Activated CD8-positive, alpha-beta memory T cell treated with anti-CD3 and anti-CD28 coated beads for 1 hour (primary cell): ENCODE measurements at places on chromosomes 12 and 14.
A peak's percentile ranks its signal among the peaks of the same experiment; 100 is the strongest.

DNA sequence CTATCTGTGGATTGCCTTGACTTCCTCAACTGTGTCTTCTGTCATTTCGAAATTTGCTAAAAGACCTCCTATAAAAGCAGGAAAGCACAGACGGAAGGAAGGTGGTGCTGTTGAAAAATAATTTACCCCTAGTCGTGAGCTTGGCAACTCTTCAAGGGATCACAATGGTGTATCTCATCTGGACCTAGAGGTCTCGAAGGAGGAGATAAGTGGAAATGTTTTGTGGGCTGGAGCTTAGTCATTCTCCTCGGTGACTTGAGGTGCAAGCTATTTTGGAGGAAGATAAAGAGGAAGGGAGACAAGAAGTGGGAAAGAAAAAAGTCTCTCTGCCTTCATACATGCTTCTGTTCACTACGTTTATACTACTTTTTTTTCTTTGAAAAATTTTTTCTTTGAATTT is 89.9 kb downstream of the FLRT2 start:
- no peak for DNase-seq

DNA sequence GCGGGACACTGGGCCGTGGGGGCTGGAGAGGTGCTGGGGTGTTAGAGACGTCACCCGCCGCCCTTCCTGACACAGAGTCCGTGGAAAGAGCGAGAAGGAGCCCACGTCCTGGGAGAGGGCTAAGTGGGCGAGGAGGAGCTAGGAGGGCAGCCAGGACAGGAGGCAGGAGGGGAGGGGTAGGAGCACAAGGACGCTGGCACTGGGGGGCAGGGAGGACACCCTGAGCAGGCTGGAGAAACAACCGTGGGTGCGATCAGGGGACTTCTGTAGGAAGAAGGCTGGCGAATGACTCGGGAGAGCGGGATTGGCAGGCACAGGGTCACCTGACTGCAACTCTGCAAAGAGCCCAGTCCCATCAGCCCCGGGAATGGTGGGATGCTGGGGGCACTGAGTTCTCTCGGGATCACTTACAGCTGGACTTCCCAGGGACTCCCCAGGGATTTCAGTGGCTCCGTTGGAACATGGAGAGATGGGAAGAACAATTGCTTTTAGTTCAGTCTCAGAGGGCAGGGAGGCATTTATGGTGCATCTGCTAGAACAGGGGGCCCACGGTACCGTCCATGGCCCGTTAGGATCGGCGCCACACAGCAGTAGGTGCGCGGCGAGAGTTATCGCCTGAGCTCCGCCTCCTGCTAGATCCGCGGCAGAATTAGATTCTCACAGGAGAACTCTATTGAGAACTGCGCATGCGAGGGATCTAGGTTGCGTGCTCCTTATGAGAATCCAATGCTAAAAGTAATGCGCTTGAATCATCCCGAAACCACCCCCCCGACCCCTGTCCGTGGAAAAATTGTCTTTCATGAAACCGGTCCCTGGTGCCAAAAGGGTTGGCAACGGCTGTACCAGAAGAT is 24.3 kb downstream of the UBR7 start:
- DNase-seq = no peak

- no peak for DNase-seq
Observed at GRCh38 chr12:11854011-11854499, 204.6 kb downstream of the ETV6 start.

- peak; percentile 90 for DNase-seq
Observed at GRCh38 chr12:13100882-13101769, 2.3 kb downstream of the GSG1 start.

DNA sequence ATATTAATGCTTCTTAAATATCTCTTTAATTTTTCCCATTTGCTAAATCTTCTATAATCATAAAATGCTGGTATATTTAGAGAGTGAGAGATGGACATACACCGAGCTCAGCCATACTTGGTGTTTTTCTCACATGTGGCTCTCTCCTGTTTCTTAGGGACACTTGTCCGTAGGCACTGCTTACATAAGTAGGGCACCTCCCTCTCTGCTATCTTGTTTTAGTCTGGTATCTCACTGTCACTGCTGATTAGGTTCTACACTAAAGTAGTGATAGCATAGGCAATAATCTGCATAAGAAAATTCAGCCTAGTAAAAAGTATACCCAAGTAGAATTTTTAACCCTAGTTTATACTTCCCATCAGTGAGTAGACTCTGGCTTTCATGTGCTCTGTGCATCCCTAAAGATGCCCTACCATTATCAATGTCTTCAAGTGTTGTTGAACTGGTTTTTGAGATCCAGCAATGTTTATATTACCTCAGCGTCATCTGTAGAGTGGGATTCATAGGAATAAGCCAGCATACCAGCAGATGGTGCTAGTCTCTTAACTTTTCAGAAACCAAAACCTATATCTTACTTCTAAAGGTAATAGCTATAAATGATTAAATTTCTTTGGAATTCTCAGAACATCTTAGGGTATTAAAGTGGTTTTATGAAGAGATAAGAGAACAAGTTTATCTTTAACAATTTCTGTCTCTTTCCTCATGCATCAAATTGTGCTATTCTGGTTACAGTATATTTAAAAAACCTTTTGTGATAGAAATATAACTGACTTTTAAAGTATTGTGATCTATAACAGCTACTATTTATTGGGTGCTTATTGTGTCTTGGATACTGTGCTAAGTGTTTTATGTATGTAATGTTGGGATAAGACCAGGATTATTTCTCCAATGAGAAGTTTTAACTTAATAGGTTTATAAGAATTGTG is 32.9 kb downstream of the ARID2 start:
- no peak for DNase-seq

DNA sequence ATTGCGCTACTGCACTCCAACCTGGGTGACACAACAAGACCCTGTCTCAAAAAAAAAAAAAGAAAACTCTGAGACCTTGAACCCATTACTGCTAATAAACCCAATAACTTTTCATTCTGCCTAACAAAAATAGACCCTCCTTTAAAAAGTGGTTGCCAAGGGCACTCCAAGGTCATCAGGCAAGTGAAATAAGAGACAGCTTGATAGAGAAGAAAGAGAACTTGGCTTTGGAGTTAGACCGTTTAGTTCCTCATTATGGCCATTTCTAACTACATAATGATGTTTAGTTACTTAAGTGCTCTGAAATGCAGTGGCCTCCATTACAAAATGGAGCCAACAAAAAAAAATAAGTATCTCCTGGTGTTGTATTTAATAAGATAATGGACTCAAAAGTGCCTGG is 55.9 kb downstream of the PHLDA1 start:
- no peak for DNase-seq

DNA sequence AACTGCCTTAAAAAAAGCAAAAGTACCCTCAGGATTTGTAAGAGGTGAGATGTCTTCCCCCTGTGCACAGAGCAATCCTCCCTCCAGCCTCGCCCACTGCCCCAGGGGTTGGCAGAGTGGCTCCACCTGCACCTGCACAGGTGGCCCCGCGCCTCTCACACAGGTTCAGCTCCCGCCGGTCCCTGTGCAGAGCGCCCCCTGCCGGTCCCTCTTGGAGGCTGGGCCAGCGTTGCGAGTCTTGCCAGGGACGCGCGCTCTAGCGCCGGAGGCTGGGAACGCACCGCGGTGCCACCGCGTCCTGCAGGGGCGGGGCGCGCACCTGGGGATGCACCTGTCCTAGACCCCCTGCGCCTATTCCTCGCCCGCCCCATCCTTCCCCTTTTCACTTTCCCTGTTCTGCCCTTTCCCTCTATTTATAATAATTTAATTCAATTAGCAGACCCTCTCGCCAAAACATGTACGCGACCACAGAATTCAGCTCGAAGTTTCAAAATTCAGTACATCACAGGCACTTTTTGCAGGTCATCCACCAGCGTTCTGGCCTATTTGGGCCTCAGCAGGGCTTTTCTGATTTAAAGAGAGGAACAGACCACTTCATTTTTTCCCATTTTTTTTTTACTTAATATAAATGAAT is 618.6 kb downstream of the AACS start:
- DNase-seq = no peak

DNA sequence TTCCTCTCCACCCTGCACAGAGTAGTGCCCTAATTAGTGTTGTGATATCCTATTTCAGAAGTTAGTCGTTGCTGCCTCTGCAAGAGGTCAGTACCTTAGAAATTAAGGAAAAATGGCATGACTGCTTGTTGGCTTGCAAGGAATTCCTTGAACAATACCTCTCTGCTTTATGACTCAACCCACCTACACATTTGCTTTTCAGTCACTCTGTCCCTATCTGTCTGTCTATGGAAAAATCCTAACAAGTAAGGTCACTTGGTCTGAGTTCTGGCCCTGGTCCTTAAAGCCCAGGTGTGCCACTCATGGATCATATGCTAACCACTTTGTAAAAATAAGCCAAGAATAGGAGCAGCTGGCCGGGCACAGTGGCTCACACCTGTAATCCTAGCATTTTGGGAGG is 116.4 kb upstream of the ATF1 start:
- no peak for DNase-seq

DNA sequence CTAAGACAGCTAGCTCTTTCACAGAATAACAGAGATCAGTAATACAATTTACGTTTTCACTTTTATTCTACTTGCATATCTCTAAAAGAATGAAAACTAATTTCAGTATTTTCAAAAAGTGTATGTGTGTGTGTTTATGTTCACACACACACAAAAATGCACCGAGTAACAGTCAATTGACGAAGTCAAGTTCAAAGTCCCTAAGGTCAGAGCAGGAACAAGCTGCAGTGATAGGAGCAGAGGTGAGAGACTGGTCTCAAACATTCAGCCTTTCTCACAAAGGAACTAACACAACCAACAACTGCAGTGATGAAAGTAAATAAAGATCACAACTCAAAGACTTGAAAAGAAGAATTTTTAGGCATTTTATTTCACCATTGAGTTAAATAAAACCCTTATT is 429.7 kb downstream of the C12orf50 start:
- no peak for DNase-seq

- DNase-seq = no peak
Observed at GRCh38 chr12:14280921-14281320, 84.6 kb upstream of the ATF7IP start.

GRCh38 chr12:94098466-94098865 is 49.9 kb upstream of the PLXNC1 start:
- DNase-seq = no peak

- DNase-seq = no peak
Observed at GRCh38 chr14:101132051-101132571, 228.6 kb upstream of the RTL1 start.

- DNase-seq = no peak
Observed at GRCh38 chr14:88013750-88014349, 8.9 kb downstream of the GPR65 start.

- DNase-seq = no peak
Observed at GRCh38 chr14:63662776-63663175, 21.1 kb upstream of the WDR89 start.

- DNase-seq = no peak
Observed at GRCh38 chr12:87796961-87797516, 232.2 kb downstream of the C12orf50 start.

GRCh38 chr12:109518820-109519665 is 41.6 kb downstream of the UBE3B start:
- DNase-seq = peak; percentile 4

DNA sequence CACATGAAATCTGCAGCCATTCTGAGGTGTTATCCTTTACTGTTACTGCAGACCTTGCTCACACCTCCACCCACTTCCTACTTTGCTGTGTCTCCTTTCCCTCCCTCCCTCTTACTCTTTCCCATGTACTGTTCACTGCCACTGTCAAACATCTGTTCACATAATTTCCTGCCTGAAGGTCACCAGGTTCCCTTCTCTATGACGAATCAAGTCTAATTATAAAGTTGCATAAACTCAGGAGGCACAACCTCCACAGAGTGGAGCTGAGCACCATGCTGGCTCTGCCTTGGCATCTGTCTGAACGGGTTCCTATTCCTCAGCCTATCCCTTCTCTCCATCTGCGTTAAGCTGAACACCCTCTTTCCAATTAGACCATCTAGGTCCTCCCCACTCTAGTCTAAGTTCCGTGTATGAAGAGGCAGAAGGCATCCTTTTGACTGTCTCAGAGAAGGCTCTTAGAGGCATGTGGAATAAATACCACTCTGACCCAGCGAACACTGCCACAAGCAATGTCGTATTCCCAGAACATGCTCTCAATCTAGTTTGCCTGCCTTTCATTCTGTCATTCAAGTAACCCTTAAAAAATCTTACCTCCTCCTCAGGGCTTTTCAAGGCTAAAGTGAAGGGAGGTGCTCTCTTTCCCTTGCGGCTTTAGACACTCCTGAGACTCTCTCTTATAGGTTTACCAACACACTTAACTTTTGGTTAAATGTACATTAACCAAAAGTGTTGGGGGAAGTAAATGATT is 48.7 kb downstream of the ACADS start:
- no peak for DNase-seq

GRCh38 chr12:122830517-122831214 is 4.6 kb upstream of the HIP1R start:
- DNase-seq = no peak

- DNase-seq = no peak
Observed at GRCh38 chr14:54803396-54803795, 99.2 kb downstream of the GCH1 start.

- no peak for DNase-seq
Observed at GRCh38 chr12:27777141-27777540, 2.9 kb upstream of the KLHL42 start.

- DNase-seq = no peak
Observed at GRCh38 chr12:52686756-52687487, 6.7 kb upstream of the KRT1 start.

DNA sequence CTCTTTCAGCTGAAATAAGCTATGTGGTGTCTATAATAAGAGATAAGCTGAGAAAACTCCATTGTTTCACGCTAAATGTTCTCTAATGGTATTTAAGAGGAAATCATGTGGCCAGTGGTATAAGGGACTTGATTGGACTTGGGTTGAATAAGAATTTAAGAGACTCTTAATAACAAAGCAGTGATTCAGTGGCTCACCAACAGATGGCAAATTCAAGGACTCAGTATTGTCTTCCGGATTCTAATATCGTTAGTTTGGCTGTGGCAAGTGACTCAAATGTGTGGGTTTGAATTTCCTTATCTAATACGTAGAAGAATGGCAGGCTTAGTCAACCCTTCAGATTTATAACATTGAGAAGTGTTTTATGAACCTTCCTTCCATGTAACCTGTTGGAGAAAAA is 49.1 kb upstream of the KCNH3 start:
- no peak for DNase-seq

DNA sequence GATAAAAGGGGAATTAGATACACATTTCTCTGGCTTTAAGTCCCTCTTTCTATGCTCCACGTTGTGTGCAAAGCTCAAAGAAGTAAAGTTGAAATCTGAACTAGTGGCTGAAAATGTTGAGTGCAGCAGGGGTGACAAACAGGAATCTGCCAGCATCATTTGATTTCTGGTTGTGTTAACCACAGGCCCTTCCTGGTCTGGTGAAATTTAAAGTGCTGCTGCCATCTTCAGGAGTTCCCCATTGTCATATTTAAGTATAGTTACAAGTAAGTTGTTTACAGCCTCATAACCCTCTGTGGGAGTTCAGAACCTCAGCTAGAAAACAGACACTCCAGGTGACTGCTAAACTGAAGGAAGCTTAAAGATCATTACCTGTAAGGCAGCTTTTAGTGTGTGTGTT is 90.9 kb upstream of the CCDC196 start:
- no peak for DNase-seq

DNA sequence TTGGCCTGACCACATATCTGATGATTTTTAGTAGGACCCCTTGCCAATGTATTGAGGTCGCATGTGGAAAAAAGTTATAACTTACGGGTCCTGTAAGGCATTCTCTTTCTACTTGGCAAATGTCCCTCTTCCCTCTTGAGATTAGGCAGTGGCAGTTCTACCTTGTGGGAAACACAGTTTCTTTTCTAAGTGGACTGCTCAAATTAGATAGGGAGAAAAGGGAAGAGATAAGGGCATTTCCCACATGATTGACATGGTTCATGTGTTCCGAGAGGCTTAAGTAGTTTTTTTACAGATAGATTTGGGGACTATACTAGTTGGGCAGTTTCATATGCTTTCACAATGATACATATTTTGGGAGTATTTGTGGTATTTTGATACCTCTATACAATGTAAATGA is 154.7 kb downstream of the FBXL14 start:
- DNase-seq = no peak
